ENCODE measurements at places on chromosomes 7 and 10. TPM values are rescaled to one million over a fixed set of nuclear protein-coding genes. Genes with fewer than 3 reads are reported as not detected.

Gene ARMH3
- total RNA-seq, result 18.4 TPM

Gene LRRD1
- not detected for total RNA-seq

Gene PRRT4
- 0.69 TPM for total RNA-seq

Gene SH2D4B
- total RNA-seq, result 0.11 TPM

Gene PNLIP
- total RNA-seq, result not detected

Gene GNAT3
- not detected for total RNA-seq

Gene LIPM
- total RNA-seq, result not detected

- no peaks in the 10 kb centered on the region for H3K36me3 ChIP-seq
- peak; percentile 51 for DNase-seq
- no peak overlapping the region for H3K4me3 ChIP-seq
- peaks cover 14% of the 10 kb centered on the region for H3K4me1 ChIP-seq
Measured at GRCh38 chr10:58435297-58435985, 50.2 kb downstream of the TFAM start.

DNA sequence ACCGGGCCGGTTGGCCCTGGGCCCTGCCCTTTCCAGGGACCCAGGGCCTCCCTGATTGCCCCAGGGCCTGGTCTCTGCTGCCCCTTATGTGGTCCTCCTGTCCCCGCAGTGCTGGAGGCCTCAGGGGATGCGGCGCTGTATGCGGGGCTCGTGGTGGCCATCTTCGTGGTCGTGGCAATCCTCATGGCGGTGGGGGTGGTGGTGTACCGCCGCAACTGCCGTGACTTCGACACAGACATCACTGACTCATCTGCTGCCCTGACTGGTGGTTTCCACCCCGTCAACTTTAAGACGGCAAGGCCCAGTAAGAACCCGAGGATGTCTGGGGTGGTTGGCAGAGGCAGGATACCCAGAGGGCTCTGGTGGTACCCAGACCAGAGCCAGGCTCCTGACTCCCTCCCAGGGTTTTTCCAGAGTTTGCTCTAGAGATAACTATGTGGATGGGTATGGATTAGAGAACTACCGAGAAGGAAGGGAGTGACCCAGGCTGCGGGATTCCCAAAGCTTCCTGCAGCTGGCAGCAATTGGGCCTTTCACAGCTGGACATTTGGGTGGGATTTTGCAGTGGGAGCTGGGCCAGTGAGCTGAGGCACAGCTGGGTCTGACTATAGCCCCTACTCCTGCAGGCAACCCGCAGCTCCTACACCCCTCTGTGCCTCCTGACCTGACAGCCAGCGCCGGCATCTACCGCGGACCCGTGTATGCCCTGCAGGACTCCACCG lies 28.1 kb upstream of the SLC29A3 start:
- no peaks in the 10 kb centered on the region for H3K36me3 ChIP-seq
- DNase-seq, result no peak
- H3K27me3 ChIP-seq, result no peaks in the 10 kb centered on the region
- no peak overlapping the region for H3K4me3 ChIP-seq
- H3K27ac ChIP-seq, result no peak overlapping the region

DNA sequence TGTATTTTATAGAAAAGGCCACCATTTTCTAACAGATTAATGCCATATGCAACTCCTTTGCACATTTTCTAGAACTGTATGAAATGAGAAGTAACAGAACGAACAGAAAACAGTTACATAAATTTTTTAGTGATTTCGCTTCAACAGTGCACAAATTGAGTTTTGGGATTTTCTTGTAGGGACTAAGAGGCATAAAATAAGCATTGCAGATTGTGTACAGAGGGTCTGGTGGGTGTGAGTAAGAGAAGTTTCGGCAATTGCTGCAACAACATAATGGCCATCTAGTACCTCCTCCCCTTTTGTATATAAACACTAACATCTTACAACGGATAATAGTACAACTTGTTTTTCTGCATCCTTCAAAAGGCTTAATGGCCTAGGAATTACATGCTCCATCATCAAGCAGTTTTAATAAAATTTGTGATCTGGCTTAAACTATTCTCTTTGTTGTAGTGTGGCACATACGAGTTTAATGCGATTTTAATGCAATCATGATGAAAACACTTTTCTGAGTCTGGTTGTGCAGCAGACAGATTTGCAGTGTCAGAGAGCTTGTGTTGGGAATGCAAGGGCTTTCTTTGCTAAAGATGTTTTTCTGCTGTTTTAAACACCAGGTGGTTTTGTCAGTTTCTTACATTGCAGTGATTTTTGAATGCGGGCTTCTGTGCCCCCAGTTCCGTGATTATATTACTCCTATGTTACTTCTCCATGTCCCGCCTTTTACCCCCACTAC lies 2.9 kb downstream of the GLCCI1 start:
- no peak for DNase-seq
- peaks cover 36% of the 10 kb centered on the region for H3K4me1 ChIP-seq
- H3K4me3 ChIP-seq, result no peak overlapping the region

DNA sequence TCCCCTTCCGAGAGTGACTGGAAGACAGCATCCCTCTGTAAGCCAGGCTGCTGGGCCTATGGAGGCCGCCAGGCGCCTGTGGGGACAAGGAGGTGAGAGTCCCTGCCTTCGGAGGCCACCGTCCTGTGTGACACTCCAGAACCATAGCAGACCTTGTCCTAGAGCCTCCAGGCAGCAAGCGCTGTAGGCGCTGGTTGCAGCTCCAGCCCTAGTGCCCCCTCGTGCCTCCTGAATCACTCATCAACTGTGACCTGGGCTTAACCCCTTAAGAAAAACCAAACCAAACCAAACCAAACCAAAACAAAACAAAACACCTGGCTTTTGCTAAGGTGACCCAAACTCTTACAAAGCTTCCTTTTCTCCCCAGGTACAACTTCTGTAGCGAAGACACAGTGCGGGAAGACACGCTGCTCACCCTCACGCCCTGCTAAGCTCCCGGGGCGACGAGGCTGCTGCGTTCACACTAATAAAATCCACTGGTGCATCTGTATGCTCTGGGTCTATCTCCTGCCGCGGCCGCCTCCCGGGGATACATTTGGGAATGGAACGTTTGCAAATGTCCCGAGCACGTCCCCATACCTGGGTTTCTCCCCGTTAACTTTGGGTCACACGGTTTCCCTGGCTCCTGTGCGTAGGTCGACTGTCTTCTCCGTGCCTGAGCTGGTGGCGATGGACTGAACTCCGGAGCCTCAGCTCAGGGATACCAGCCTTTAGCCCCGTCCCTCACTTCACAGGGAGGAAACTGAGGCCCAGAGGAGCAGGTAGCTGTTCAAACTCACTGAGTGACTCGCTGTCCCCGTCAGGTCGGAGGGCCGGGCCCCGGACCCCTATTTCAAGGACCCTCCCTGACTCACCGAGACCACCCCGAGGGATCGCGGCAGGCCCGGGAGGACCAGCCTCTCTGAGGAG lies 11.8 kb upstream of the PNLIPRP2 start:
- no peak overlapping the region for H3K4me3 ChIP-seq
- H3K4me1 ChIP-seq, result no peaks in the 10 kb centered on the region
- no peaks in the 10 kb centered on the region for H3K36me3 ChIP-seq
- H3K27ac ChIP-seq, result no peak overlapping the region

GRCh38 chr7:88276605-88277153 lies 30.0 kb downstream of the STEAP4 start:
- H3K27me3 ChIP-seq, result peaks cover 6% of the 10 kb centered on the region
- no peaks in the 10 kb centered on the region for H3K4me1 ChIP-seq
- no peaks in the 10 kb centered on the region for H3K36me3 ChIP-seq
- no peak overlapping the region for H3K4me3 ChIP-seq
- H3K27ac ChIP-seq, result no peak overlapping the region

DNA sequence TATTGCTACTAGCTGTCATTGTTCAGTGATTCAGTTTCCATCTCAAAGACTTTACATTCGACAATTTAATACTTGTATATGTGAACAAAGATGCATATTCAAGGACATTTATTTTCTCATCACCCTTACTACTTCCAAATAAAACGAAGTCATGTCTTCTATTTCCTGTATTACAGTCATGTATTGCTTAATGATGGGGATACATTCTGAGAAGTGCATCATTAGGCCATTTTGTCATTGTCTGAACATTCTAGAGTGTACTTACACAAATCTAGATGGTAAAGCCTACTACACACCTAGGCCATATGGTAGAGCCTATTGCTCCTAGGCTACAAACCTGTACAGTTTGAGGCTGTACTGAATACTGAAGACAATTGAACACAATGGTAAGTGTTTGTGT lies 6.5 kb downstream of the C10orf95 start:
- no peak overlapping the region for H3K27ac ChIP-seq
- H3K4me3 ChIP-seq, result no peak overlapping the region
- no peaks in the 10 kb centered on the region for H3K27me3 ChIP-seq
- no peaks in the 10 kb centered on the region for H3K36me3 ChIP-seq
- DNase-seq, result no peak
- H3K4me1 ChIP-seq, result peaks cover 8% of the 10 kb centered on the region

- no peaks in the 10 kb centered on the region for H3K36me3 ChIP-seq
- no peak overlapping the region for H3K27ac ChIP-seq
- peaks cover 12% of the 10 kb centered on the region for H3K4me1 ChIP-seq
- peaks cover 66% of the 10 kb centered on the region for H3K27me3 ChIP-seq
- DNase-seq, result no peak
Measured at GRCh38 chr7:41699516-41699915, 3.4 kb downstream of the INHBA start.

- H3K27me3 ChIP-seq, result peaks cover 22% of the 10 kb centered on the region
- no peak overlapping the region for H3K27ac ChIP-seq
- no peak for DNase-seq
Measured at GRCh38 chr7:74284781-74285259, 4.4 kb upstream of the CLIP2 start.

GRCh38 chr10:22656036-22656435 lies 58.3 kb downstream of the PIP4K2A start:
- peak overlapping the region; percentile 99 for H3K27ac ChIP-seq
- DNase-seq, result no peak
- peak overlapping the region; percentile 49 for H3K4me3 ChIP-seq
- H3K4me1 ChIP-seq, result peaks cover 96% of the 10 kb centered on the region
- H3K36me3 ChIP-seq, result peaks cover 48% of the 10 kb centered on the region
- no peaks in the 10 kb centered on the region for H3K27me3 ChIP-seq

GRCh38 chr10:131129544-131129943 lies 182.0 kb downstream of the TCERG1L start:
- no peak overlapping the region for H3K4me3 ChIP-seq
- no peak overlapping the region for H3K27ac ChIP-seq
- H3K36me3 ChIP-seq, result no peaks in the 10 kb centered on the region
- no peak for DNase-seq
- peaks cover 4% of the 10 kb centered on the region for H3K4me1 ChIP-seq

DNA sequence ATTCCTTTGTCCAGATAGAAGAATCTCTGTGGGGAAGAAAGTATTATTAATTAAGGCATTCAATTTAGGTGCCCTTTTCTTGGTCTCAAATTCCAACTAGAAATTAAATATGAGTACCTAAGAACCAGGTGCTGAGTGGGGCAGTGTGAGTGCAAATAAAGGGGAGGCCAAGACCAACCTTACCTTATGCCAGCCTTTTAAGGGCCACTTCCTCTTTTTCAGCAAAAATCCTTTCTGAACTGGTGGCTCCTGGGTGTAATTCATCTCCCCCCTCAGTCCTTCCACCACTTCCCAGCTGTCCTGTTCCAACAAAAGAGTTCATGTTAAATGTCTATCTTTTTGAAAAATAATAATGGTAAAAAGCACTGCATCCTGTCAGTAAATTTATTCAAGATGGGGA lies 108.2 kb downstream of the OSBPL3 start:
- H3K27me3 ChIP-seq, result no peaks in the 10 kb centered on the region

DNA sequence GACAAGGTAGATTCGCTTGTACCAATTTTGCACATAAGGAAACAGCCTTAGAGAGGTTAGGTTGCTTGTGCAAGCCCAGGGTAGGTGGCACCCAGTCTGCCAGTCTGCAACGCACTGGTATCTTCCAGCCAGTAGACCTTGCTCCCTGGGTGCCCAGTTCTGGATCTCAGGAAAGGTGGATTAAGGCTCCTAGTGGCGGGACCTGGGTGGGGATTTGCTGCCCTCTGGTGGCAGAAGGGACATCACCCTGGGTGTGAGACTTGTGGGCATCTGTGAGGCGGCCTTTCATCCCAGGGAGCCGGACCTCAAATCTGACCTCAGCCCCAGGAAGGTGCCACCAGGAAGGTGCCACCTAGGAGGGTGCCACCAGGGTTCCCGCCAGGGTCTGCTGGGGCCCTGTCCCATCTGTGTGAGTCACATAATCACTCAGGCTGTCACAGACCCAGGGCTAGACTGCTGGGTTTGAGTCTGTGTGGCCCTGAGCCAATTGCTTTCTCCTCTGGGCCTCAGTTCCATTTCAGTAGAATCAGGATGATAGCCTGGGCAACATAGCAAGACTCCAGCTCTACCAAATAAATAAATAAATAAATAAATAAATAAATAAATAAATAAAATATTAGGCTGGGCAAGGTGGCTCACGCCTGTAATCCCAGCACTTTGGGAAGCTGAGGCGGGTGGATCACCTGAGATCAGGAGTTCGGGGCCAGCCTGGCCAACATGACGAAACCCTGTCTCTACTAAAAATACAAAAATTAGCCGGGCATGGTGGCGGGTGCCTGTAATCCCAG lies 5.3 kb upstream of the PRKRIP1 start:
- peaks cover 21% of the 10 kb centered on the region for H3K36me3 ChIP-seq
- H3K4me3 ChIP-seq, result no peak overlapping the region
- peaks cover 5% of the 10 kb centered on the region for H3K4me1 ChIP-seq
- DNase-seq, result peak; percentile 78
- H3K27ac ChIP-seq, result no peak overlapping the region

DNA sequence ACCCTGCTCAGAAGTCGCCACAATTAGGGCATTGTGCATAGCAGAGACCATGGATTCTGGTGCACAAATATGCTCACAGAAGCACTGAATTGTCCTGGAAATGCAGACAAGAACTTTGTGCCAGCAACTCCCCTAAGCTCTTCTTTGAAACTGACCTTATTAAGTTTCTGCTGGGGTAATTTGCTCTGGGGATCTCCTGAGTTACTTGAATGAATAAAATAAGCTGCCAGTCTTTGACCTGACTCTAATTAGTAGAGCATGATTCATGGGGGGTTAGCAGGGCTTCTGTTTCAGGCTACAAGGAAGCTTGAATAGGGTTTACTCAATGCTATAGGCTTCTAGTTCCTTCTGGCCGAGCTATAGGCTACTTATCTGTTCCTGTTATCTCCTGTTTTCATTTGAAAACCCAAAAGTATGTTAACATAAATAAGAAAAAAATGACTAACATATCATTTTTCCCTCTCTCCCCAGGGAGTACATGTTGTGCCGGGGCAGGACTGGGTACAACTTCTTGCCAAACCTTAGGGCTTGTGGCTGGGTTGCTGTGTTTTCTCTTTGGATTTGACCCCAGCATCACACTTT lies 169.0 kb upstream of the TMEM229A start:
- DNase-seq, result no peak
- no peaks in the 10 kb centered on the region for H3K36me3 ChIP-seq
- H3K4me3 ChIP-seq, result no peak overlapping the region

- H3K4me3 ChIP-seq, result no peak overlapping the region
- DNase-seq, result no peak
- peaks cover 3% of the 10 kb centered on the region for H3K36me3 ChIP-seq
- H3K27me3 ChIP-seq, result peaks cover 11% of the 10 kb centered on the region
Measured at GRCh38 chr10:13078912-13079775, 20.8 kb upstream of the OPTN start.

GRCh38 chr10:43076876-43077420 lies at the start of gene RET:
Gene RET, plus strand, starts transcription at chr10:43077069. Its CDS starts 190 bp downstream, at chr10:43077259.
- no peak within 1 kb of the TSS for H3K4me3 ChIP-seq
- H3K4me1 ChIP-seq, result peaks cover 4% of the 10 kb centered on the region
- no peaks in the 10 kb centered on the region for H3K36me3 ChIP-seq
- no peak for DNase-seq
- no peak within 1 kb of the TSS for H3K27ac ChIP-seq

- no peaks in the 10 kb centered on the region for H3K4me1 ChIP-seq
- no peak overlapping the region for H3K4me3 ChIP-seq
- H3K36me3 ChIP-seq, result no peaks in the 10 kb centered on the region
- no peak overlapping the region for H3K27ac ChIP-seq
Measured at GRCh38 chr10:89540420-89540949, 5.1 kb upstream of the SLC16A12 start.

- H3K27me3 ChIP-seq, result peaks cover 52% of the 10 kb centered on the region
- H3K4me3 ChIP-seq, result no peak overlapping the region
- peak; percentile 71 for DNase-seq
- H3K27ac ChIP-seq, result no peak overlapping the region
- no peaks in the 10 kb centered on the region for H3K36me3 ChIP-seq
- peaks cover 2% of the 10 kb centered on the region for H3K4me1 ChIP-seq
Measured at GRCh38 chr10:123967626-123968243, 76.1 kb upstream of the CPXM2 start.
